ENCODE measurements at places on chromosomes 5 and 9.

DNA sequence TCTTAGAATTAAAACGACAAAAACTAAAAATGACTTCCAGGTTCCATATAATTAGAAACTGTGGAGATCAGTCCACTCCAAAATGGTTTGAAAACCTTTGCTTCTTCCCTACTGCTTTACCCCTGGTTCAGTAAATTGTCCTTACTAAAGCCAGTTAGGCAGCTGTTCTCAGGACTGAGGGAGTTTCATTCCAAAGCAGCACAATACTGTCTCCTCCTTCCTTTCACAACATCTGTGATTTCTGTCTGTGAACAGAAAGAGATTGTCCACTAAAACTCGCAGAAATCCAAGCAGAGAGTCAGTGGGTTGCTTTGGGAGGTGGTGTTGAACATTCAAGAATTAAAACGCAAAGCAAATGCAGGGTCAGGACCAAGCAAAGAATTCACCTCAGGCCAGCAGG is 740.8 kb upstream of the ZNF608 start:
- no peak for DNase-seq

DNA sequence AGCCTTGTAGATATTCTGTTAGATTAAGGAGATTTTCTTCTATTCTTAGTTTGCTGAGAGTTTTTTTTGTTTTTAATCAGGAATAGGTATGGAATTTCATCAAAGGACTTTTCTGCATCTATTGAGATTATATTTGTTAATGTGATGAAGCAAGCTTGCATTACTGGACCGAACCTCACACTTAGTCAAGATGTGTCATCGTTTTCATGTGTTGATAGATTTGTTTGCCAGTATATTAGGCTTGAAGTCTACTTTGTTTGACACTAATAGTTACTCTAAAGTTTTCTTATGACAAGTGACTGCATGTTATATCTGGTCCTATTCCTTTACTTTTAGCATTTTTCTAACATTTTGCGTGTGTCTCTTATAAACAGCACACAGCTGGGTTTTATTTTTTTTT is 12.4 kb upstream of the HACD4 start:
- no peak for DNase-seq

GRCh38 chr5:34804913-34805312 is 34.1 kb upstream of the TTC23L start:
- DNase-seq = no peak

- no peak for DNase-seq
These were observed 127.9 kb downstream of the ADAMTS2 start for GRCh38 chr5:179217356-179217755.

DNA sequence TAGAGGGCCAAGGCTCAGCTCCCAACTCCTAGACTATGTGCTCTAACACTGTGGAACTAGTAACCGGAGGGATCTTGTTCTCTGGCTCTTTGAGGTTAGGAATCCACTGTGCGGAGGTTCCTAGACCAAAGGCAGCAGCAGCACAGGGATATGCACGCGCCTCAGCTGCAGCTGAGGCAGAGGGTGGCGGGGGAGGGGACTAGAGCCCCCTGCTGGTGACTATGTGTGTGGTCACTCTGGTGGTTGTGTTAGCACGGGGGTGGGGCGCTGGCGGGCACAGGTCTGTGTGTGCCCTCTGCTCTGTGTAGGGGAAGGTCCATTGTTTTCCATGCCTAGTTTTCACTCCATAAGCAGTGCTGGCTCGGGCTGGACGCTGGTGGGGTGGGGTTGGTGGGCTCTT is 458.0 kb upstream of the IZUMO3 start:
- no peak for DNase-seq

- no peak for DNase-seq
These were observed 22.8 kb upstream of the KCNN2 start for GRCh38 chr5:114339108-114339507.

DNA sequence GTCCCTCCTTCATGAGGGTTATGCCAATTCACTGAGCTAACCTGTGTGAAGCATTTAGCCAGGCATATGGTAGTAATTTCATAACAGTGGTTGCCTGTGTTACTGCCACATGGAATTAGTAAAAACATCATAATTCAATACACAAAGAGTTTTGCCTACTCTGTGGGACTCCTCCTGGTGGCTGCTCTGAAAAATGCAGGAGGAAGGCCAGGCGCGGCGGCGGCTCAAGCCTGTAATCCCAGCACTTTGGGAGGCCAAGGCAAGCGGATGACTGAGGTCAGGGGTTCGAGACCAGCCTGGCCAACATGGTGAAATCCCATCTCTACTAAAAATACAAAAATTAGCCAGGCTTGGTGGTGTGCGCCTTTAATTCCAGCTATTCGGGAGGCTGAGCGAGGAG is 547.3 kb downstream of the CDK5RAP2 start:
- no peak for DNase-seq

DNA sequence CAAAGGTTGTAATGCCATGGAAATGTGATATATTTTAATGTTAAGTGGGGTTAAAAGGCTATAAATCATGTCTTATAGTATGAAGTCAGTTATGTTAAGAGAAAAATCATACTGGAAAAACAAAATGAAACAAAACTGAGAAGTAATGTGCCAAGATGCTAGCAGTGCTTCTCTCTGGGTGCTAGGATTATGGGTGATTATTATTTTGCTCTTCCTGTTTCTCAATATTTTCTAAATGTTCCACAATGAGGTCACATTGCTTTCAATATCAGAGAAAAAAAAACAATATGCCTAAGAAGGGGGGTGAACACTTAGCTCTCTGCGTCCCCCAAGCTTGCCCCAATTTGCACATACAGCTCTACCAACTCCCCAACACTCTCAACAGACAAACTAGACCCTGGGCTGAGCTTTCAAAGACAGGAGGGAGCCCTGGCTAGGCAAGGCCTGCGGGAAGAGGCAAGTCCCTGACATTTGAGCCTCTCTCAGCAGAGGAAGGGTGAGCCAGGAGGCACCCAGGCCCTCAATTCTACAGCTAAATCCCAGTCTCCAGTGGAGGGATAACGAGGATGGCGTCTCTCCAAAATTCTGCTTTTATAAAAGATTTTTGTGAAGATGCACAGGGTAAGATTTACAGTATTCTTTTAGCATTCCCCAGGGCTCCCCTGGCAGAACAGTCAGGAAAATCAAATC is 24.4 kb downstream of the WHRN start:
- no peak for DNase-seq

GRCh38 chr9:130931508-130932254 is 7.4 kb downstream of the FIBCD1 start:
- no peak for DNase-seq

GRCh38 chr9:84216151-84216550 is 124.4 kb downstream of the SLC28A3 start:
- no peak for DNase-seq

GRCh38 chr5:5367739-5368138 is 54.7 kb upstream of the ICE1 start:
- DNase-seq = no peak

GRCh38 chr5:79736528-79737514 is 47.2 kb downstream of the CMYA5 start:
- peak; percentile 26 for DNase-seq

- DNase-seq = no peak
These were observed 42.3 kb downstream of the PAM start for GRCh38 chr5:102797322-102797884.

GRCh38 chr5:77640589-77641396 is 2.3 kb upstream of the OTP start:
- DNase-seq = no peak

- no peak for DNase-seq
These were observed 28.9 kb downstream of the ZNF366 start for GRCh38 chr5:72478276-72478675.

GRCh38 chr5:60010328-60010727 is 116.8 kb upstream of the PDE4D start:
- DNase-seq = no peak

GRCh38 chr5:73254642-73255041 is 81.6 kb downstream of the TMEM174 start:
- DNase-seq = no peak

GRCh38 chr5:170307575-170308465 is 10.2 kb upstream of the LCP2 start:
- no peak for DNase-seq

DNA sequence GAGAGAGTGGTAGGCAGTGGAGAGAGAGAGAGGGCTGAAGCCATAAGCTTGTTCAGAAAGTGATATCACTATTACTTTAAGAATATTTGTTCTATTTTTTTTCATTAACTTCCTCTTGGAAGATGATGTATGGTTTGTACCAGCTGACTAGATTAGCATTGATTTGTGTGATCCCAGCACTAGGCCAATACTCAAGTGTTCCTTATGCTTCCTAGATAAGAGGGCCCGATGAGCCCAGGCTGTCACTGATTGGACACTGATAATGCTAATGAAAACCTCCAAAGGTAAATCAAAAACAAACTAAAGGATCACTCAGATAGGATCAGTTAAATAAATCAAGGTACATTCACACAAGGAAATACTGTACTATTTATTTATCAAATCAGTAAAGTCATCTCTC is 52.7 kb upstream of the OTULINL start:
- DNase-seq = no peak

All from activated CD4-positive, alpha-beta T cell treated with anti-CD3 and anti-CD28 coated beads, Interleukin-2, Interleukin-6, amounts not matched to agents 100 ng/mL and 50 ng/mL, durations not matched to agents 16 hours and 8 hours (primary cell).